GM23338 (cell line): ENCODE measurements at places on chromosomes 7 and 10. TPM values are rescaled to one million over a fixed set of nuclear protein-coding genes. Genes with fewer than 3 reads are reported as not detected.
A peak's percentile ranks its signal among the peaks of the same experiment; 100 is the strongest.

GRCh38 chr7:148210804-148211325 is 379.7 kb upstream of the C7orf33 start:
- no peak for DNase-seq

- DNase-seq, result peak; percentile 6
These were observed 711 bp downstream of the KIF20B start for GRCh38 chr10:89702121-89702480.

DNA sequence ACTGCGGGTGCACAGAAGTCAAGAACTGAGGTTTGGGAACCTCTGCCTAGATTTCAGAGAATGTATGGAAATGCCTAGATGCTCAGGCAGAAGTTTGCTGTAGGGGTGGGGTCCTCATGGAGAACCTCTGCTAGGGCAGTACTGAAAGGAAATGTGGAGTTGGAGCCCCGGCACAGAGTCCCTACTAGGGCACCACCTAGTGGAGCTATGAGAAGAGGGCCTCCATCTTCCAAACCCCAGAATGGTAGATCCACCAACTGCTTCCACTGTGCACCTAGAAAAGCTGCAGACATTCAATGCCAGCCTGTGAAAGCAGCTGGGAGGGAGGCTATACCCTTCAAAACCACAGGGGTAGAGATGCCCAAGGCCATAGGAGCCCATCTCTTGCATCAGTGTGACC is 1336.0 kb upstream of the CELF2 start:
- DNase-seq, result peak; percentile 16

DNA sequence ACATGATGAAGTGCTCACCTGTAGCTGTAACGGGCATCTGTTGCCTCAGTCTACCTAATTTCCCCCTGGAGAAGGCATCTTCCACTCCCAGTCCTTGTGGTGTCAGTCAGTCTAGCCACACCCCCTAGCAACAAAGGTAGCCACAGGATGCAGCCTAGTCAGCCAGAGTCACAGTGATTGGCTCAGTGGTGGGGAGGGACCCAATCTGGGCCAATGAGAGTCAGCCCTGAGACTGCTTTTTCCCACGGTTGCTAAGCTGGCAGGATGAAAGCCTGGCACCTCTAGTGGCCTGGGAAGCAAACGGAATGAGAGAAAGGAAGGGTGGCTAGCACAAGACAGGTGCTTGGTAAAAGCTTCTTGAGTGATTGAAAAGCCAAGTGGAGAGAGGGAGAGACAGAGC is 118.6 kb downstream of the SH3PXD2A start:
- peak; percentile 95 for DNase-seq

DNA sequence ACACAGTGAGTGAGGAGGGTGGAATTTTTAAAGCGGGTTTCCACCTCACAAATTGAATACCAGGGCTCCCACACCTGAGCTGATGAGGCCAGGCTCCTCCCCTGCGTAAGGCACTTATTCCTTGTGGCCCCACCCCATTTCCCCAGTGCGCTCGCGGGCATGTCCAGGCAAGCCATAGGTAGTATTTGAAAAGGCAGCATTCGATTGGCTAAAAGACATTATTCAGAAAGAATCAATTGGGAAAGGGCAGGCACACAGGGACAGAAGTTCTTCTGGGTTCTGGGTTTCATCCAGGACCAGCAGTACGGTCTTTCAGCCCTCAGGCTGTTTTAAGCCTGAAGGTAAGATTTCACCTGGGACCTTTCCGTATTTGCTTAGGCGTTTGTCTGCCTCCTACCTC is 222.3 kb downstream of the BBS9 start:
- peak; percentile 84 for DNase-seq

DNA sequence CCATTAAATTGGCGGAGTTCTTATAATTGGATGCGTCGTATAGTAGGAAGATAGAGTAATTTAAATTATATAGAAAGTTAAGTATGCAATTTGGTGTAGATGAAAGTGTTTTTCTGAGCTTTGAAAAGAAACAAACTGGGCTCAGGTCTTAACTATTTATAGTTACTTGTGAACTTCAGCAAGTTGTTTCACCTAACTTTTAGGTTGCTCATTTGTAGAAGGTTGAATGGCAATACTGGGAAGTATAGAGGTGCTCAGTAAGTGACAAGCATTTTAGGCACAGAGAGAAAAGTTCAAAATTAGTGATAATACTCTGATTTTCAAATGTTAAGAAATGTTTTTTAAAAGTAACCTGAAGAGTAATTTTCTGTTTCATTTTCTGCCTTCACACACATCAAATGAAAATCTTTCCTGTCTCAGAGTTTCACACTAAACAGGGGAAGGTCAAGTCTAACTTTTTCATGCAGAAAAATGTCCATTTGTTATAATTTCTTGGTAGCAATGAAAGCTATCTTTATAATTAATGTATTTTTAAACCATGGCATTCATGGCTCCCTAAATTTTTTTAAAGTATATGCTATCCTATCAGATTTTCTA is 146.5 kb downstream of the PHF14 start:
- no peak for DNase-seq

- no peak for DNase-seq
These were observed 63.0 kb downstream of the HOXA1 start for GRCh38 chr7:27032839-27033238.

Gene DKK1
- polyA plus RNA-seq, result 0.17 and 0.45 TPM in 2 replicates

Gene ADRB1
- 0.14 and 0.23 TPM in 2 replicates for polyA plus RNA-seq

Gene SMKR1
- polyA plus RNA-seq, result 1.7 and 2.1 TPM in 2 replicates

Gene TAS2R41
- not detected in 2 replicates for polyA plus RNA-seq
